ENCODE measurements at places on chromosomes 16 and 17.

- peak; percentile 72 for DNase-seq
Measured at GRCh38 chr16:49463529-49463928, 89.9 kb downstream of the C16orf78 start.

DNA sequence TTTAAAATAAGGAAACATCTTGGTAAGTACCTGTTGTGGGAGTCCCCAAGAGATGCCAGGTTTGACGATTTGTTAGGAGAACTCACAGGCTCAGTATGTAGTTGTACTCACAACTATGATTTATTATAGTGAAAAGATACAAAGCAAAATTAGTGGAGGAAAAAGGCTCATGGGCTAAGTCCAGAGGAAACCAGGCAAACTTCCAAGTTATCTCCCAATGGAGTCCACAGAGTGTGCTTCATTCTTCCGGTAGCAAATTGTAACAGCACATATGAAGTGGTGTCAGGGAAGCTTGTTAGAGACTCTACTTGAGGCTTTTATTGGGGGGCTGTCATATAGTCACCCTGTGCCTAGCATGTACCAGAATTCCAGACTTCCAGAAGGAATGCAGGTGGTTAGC lies 2.3 kb downstream of the DDX19A start:
- no peak for DNase-seq

DNA sequence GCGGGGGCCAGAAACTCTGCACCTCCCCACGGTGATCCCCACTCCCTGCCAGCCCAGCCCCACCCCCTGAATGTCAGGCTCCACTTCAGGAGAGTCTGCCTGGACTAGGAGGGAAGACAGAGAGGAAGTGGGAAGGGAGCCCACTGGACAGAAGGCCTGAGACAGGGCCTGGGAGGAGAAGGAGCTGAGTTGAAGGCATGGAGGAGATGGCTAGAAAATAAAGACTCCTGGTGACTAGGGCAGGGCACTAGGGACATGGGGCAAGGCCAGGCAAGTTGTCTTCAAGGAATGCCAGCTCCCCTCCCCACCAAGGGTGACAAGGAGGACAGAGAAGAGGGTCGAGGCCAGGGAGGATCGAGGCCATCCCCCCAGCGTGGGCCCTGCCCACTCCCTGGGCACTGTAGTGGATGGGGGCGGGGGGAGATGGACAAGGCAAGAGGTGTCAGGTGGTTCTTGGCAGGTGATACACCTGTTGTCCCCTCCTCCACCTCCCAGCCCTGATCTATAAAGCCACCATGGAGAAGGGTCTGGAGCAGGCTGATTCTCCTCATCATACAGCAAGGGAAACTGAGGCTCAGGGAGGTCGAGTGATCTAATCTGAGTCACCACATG lies 19.7 kb downstream of the SRCIN1 start:
- DNase-seq: no peak

DNA sequence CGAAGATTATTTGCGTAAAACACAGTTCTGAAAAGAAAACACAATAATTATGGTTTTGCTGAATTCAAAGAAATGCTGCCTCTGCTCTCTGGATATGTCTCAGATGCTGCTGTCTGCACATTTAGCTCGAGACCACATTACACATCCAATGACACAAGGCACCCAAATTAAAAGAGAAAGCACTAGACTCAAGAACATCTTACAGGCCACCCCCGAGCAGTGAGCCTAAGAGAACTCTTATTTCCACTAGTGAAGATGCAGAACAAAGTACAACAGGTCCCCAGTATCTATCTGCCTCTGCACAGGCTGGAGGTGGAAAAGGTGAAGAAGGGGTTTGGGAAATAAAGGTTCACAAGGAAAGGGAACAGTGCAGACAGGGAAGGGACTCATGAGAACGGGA lies 33.5 kb downstream of the GRB2 start:
- no peak for DNase-seq

- DNase-seq: no peak
Measured at GRCh38 chr17:44268709-44269534, 987 bp upstream of the SLC4A1 start.

GRCh38 chr16:27618606-27619327 lies 68.8 kb downstream of the KATNIP start:
- no peak for DNase-seq

DNA sequence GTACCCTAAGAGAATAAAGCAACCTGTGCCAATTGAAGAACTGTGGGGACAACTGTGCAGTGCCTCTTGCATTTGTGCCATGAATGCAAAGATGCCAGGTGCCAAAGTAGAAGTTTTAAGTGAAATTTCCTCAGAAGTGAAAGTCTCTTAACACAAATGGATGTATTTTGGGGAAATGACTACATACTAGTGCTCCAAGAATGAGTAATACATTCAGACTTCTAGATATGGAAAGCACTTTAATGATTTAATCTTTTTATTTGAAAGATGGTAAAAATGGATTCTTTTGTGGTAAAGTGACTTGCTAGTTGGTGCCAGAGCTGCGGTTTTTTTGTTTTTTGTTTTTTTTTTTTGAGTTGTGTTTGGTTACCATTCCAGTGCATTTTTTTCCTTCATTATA lies 15.0 kb downstream of the UTP18 start:
- no peak for DNase-seq

DNA sequence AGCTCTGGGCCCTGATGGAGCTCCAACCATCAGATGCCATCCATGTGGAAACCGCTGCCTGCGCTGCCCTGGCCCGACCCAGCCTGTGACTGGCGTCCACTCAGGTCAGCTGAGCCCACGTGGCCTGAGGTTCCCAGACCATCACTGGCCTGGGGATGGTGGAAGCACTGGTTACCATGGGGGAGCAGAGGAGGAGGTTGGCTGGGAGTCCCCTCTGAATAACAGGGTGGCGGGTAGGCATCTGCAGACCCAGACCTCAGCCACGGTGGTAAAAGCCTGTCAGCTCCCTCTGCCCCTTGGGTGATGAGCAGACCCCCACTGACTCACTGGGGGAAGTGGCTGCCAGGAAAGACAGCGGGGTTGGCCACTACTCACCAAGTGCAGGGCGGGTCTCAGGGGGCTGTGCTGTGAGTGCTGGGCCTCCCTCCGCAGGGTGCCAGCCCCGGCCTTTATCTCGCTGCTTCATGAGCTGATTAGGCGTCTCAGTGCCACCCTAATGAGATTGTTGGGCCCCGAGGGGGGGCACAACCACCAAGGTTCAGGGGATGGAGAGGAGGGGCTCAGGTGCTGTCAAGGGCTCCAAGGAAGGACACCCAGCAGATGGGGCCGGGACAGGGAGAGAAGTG lies at the start of gene PDE6G:
TSS of gene PDE6G (minus strand) at position 425 of the 626 bp plus-strand sequence. CDS start 3,237 bp downstream, outside the sequence.
- no peak for DNase-seq

DNA sequence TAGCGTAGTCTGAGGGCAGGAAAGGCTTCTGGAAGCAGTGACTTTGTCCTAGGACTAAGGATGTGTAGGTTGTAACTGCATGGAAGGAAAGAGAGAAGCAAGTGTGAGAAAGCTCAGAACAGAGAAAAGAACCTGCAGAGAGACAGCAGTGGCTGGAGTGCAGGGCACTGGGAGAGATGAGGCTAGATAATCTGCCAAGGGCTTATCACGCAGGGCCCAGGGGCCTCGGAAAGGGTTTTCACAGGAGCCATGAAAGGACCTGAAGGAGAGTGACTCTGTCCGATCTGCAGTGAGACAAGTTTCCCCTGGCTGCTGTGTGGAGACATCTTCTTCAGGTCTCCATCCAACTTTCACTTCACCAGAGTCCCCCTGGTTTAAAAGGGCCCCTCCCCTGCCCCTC lies 7.1 kb upstream of the SRCAP start:
- no peak for DNase-seq

DNA sequence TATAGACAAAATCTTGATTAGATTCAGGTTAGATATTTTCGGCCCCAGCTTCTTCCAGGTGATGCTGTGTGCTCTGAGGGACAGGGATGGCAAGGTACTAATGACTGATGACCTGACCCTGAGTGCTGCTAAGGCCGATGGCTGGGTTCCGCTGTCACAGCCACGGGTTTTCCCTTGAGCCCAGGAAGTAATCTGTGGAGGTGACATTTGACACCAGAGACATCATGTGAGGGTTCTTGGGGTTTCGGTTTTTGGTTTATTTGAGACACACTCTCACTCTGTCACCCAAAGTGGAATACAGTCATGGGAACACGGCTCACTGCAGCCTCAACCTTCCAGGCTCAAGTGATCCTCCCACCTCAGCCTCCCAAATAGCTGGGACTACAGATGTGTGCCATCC lies 9.8 kb downstream of the OTOP3 start:
- DNase-seq: no peak

DNA sequence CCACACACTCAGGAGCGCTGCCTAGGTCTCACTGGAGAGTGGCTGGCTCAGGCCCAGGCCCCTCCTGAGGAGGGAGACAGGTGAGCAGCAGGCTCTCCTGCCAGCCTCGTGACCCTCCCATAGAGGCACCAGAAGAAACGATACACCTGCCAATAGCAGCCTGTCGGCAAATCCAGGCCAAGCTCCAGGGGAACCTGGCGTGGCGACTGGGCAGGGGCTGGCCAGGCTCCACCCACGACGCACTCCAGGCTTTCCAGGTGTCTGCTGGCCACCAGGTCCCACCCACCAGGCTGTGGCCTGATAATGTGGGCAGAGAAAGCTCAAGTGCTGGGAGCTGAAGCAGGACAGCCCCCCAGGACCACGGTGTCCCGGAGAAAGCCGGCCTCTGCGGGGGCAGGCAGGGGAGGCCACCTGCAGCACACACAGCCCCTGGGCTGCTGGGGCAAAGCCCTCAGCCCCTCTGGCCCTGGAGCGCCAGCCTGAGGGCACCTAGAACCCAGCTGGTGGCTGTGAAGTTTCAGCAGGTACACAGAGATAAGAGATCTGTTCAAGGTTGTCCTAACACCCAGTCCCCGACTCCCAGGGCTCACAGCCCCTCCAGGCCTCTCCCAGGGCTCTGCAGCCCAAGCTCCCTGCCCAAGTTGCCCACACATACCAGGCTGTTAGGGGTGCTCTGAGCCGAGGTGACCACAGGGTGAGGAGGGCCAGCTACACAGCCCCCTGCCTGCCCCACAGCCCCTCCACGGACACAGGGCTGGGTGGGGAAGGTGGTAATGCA lies 2.4 kb downstream of the PGAP6 start:
- no peak for DNase-seq

- DNase-seq: no peak
Measured at GRCh38 chr17:51860954-51861561, 297.5 kb downstream of the CA10 start.

DNA sequence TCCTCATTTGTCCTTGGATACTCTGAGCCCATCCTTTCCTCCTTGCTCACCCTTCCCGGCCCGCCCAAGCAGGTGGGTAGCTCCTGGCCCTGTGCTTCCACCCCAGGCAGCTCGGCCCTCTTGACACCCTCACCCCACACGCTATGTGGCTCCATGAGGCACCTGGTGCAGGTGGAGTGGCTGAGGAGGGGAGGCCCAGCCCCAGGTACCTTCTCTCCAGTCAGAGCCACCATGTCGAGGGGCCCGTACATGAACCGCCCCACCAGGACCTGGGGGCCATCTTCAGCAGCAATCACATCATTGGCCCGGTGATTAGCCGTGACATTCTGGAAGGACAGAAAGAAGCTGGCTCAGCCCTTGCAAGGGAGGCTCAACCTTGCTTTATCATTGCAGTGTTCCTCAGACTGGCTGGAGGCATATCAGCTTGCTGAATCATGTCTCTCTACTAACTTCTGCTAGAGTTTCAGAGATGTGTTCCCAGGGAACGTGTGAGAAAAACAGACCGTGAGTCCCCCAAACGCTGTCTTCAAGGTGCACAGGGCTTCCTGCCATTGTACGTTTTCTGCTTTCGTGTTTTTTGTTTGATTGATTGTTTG lies 20.3 kb downstream of the PIMREG start:
- no peak for DNase-seq

DNA sequence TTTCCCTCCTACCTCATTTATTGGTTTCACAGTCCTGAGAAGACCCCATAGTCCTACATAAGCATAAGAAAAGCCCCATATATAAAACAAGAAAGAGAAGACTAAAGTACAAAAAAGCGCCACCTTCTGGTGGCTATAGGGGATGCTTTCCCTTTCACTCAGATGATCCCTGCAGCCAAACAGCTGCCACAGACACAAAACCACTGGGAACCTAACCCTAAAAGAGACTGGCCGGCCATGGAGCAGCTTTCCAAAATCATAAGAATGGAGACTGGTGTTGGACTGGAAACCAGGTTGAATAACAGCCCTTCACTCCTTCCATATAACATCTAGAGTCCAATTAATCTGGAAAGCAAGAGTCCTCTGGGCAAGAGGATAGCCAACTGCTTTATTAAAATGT lies 11.4 kb downstream of the DYNC1LI2 start:
- DNase-seq: peak; percentile 16

DNA sequence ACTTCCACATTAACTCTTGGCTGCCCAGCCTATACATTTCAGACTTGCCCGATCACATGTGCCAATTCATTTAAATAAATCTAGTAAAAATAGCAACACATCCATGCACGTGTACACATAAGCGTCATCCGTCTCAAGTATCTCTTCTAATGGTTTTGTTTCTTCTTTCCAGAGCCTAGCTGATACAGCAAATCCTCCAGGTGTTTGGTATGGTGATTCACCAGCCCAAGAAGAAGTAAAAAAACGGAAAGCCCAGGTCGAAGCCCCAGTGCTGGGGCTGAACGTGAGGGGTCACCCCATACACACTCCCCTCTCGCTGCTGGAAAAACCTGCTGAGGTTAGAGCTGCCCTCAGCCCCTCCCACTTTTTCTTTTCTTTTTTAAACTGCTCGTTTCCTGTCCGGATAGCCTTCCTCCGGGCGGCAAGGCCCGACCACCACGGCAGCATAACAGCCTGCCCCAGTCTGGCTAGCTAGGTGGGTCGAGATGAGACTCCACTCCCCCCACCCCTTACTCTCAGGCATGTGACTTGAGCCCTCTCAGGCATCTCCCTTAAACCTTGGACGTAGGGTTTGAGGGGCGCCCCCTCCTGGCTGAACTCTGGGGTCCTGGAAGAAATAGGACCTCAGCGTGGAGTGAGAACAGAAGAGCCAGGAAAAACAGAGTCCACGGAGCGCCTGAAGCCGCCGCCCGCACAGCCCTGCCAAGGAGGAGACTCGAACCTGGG lies 13.9 kb upstream of the OR1F1 start:
- DNase-seq: no peak

DNA sequence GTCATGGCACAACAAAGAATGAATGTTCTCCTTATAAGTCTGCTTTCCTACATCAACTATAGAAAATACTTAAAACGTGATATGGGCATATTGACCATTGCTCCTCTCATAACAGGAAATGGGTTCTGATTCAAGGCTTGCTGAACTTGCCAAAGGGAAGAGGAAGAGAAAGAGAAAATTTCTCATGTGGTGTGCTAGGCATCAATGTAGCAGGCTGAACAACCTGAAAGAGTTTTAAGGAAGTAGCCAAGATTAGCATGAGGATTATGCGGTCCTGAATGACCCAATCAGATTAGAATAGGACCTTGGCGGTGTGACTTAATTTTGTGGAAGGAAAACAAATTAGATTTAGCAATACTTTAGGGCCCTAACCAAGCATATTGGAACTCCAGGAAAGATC lies 617.7 kb upstream of the CDH11 start:
- DNase-seq: no peak

- peak; percentile 41 for DNase-seq
Measured at GRCh38 chr16:50708373-50709060, 15.1 kb downstream of the NOD2 start.
